ENCODE measurements at places on chromosomes 5 and 9.

GRCh38 chr5:150515446-150515845, 7.5 kb downstream of the NDST1 start:
- DNase-seq, result no peak

- no peak for DNase-seq
Observed at GRCh38 chr5:155699385-155699784, 627.6 kb upstream of the SGCD start.

DNA sequence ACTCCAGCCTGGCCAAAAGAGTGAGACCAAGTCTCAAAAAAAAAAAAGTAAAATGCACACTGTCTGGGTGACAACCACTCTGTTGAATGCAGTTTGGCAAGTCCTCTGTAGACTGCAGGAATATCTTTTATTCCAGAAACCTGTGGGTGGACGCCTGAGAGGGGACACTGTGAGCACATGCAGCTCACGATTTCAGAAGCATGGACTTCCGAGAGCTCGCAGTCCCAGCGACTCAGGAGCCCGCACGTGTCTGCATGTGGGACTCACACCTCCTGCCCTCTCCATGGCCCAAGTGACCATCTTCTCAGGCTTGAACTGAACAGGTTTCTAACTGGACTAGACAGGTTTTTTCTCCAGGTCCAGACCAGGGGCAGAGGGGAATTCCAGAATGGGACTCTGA, 388.6 kb upstream of the IRX2 start:
- no peak for DNase-seq

DNA sequence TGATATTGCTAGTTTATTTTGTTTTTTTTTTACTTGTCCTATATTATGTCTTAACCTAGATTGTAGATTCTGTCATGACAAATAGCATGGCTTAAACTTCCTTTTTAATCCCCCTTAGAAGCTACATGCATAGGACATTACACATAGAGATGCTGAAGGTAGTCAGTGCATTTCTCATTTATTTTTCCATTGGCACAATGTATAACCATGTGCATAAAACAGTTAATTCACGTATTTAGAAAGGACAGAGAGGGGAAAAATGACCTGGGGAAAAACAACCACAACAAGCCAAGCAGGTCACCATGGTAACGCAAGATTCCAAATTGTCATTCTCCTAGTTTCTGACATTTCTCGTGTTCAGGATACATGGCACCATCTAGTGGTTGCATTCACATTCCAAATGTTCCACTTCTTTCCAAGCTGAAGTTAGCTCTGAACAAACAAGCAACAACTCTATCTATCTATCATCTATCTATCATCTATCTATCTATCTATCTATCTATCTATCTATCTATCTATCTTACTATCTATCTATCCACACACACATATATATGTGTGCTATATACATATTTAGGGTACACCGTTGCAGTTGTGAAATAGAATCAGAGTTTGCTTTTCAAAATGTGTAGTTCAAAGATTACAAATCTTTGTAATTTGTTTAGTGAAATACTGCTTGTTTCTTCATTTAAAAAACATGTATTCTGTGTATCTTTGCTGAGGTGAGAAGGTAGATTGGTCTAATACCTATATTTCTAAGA, 487.2 kb upstream of the ST8SIA4 start:
- peak; percentile 37 for DNase-seq

GRCh38 chr9:127492616-127493015, 41.3 kb downstream of the LRSAM1 start:
- DNase-seq, result peak; percentile 36

- no peak for DNase-seq
Observed at GRCh38 chr9:121398374-121398773, 28.3 kb upstream of the STOM start.

GRCh38 chr5:159051421-159052282, 48.1 kb downstream of the EBF1 start:
- peak; percentile 54 for DNase-seq

GRCh38 chr5:79510638-79511037, 3.3 kb downstream of the HOMER1 start:
- peak; percentile 32 for DNase-seq

GRCh38 chr9:87300915-87301314, 196.8 kb upstream of the DAPK1 start:
- no peak for DNase-seq

DNA sequence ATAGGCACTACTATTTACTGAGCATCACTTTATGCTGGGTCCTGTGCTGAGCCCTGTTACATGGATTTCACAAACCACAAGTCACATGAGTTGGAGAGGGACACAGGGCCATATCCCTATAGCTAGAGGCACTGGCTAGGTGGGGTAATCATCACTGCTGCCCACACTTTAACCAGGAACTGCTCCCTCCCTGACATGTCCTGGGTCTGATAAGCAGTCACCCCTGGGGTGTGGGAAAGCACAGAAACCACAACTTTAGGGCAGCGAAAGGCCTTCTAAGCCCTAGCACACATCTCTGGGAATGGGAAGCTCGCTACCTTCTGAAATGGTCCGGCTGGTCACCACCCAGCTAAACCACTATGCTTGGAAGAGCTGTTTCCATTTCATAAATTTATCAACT, 15.0 kb downstream of the TBC1D2 start:
- DNase-seq, result no peak

DNA sequence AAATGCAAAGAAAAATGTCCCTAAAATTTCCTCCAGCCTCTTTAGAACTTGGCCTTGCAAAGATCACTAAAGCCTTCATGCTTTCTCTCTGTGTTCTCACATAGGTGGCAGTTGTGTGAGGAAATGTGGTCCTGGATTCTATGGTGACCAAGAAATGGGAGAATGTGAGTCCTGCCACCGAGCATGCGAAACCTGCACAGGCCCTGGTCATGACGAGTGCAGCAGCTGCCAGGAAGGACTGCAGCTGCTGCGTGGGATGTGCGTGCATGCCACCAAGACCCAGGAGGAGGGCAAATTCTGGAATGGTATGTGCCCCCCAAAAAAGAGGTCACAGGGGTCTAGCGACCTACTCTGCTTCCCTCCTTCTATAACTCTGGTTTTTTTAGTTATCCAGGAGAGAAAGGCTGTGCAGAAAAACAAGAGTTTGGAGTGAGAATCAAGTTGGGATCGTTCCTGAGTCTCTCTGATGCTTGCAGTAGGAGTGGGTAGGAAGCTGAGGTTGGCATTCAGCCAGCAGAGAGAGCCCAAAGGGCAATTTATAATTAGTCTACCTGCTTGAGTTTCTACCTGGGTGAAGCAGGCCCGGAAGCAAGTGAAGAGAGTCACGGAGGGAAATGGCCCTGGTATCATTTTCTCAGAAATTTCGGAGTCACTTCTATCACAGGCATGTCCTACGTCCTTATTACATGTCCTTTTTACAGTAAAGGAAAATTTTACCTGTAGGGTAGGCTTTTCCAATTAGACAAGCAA, 97.5 kb downstream of the RFK start:
- no peak for DNase-seq
